Stimulated activated CD8-positive, alpha-beta memory T cell treated with anti-CD3 and anti-CD28 coated beads, Interleukin-15, amount 100 ng/mL, for 48 hours (primary cell): ENCODE measurements at places on chromosomes 2 and 18.

DNA sequence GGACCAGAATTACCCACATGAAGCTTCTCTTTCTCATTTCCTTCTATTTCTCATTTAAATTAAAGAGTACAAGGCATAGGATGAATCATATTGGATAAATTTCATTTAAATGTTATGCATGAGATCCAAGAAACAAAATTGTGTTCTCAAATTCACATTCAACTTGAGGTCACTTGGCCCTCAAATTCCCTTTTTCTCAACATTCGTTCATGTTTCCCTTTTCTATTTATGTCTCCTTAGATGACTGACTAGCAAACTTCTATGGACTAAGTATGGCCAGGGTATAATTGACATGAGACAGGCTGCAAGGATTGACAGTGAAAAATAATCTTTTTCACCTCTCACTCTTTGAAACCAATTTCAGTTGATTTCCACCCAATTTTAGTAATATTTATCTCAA, 4.0 kb upstream of the LDLRAD4 start:
- no peak for DNase-seq

DNA sequence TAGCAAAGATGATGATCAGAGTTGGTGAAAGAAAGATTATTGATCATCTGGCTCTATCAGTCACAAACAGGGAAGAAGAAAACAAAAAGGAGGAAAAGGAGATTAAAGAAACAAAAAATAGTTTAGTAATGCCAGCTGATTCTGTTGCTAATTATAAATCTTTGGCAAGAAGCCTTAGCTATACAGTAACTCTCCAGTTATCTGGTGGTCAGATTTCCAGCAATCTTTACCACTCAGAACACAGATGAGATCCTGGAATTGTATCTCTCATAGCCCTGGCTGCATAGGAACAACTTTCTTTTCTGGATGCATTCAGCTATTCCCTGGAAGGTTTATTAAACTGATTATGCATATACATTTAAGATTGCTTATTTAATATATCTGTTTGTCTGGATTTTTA, 256.8 kb upstream of the ZEB2 start:
- no peak for DNase-seq

GRCh38 chr2:9975328-9975727, 23.8 kb downstream of the GRHL1 start:
- DNase-seq = no peak

DNA sequence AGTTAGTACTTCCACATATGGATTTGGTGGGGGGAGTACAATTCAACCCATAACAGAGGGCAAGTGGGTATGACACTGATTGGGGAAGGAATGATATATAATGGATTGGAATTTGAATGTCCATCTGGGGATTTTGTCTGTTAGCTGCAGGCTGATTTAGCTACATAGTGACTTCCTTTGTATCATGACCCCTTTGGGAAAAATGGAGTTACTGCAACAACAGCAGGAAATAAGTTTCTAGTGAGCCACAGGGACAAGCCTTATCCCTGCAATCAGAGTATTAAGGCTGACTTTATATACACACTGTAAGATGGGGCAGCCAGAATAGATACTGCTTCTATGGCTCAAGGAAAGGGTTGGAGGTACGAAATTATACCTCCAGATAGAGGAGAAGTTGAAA, 404.4 kb upstream of the MEIS1 start:
- no peak for DNase-seq

GRCh38 chr2:111202266-111203040, 81.7 kb downstream of the BCL2L11 start:
- DNase-seq = no peak

DNA sequence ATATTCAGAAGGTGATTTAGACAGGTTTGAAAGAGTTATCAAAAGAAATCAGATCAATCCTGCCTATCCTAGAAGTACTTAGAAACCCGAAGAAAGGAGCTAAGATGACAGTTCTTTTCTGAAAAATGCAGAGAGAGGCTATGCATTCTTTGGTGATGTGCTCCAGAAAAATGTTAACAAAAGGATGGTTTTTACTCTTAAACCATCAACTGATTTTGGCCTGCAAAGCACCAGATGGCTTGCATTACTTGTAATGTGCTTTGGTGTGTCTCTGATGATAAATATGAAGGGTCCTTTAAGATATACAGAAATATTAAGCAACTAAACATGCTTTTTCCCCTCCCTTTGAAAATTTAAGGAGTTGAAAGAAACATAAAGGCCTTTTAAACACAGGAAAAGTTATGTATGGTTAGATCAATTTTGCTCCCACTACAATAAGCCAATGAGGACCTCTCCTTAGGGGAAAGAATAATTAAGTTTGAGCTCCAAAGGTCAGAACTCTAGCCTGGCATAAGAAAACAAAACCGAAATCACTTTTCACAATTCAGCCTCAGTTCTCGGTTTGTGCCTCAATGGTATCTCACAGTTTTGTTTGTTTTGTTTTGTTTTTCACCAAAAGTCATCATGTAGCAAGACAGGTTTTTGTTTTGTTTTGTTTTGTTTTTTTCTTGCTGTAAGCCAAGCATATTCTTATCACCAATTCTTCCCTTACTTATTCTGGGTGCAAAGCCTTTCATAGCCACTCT, 302.4 kb upstream of the NT5C1B start:
- no peak for DNase-seq

- DNase-seq = no peak
These were observed 195.3 kb upstream of the MEIS1 start for GRCh38 chr2:66239655-66240054.

DNA sequence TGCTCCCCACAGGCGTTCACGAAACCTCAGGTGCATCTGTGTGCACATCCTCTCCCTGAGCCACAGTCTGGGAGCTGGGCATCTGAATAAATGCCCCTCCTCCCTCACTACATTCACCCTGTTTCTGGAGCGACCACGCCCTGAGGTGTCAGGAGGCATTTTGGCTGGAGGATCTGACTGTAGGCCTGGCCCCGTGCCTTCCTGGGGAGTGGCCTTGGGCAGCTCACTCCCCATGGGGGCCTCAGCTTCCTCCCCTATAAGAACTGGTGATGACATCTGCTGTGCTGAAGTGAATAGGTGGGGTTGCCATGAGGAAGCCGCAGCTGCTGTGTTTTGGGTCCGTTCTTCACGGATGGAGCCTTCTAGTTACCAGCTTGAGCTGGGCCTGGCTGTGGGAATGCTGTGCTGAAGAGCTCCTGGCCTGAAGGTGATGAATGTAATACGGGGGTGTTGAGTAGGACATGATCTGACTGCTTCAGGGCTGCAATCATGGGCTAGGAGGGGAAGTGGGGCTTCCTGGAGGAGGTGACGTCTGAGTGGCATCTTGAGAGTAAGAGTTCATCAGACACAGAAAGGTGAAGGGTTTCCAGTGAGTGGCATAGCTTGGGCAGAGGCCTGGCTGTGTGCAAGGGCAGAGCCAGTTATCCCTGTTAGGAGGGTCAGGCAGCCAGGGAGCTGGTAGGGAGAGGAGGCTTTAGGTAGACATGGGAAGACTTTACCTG, 58.2 kb downstream of the GLI2 start:
- DNase-seq = no peak

DNA sequence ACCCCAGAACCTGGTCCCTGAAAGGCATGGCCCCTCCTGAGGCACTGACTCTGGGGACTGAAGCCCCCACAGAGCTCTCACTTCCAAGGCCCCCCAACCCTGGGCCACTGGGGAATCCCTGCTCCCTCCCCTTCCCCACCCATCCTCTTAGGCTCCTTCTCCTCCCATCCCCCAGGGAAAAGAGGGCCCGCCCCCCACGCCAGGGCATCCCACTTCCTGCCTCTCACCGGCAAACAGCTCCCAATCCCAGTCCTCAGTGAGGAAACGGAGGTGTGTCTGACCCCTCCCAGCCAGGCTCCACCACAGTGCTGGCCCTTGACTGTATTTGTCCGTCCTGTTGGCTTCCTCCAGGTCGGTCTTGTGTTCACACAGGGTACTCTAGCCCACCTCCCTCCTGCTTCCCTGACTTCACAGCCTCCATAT, 35.0 kb upstream of the PTMA start:
- DNase-seq = no peak

- no peak for DNase-seq
These were observed 678 bp upstream of the ZNF24 start for GRCh38 chr18:35344736-35345459.

GRCh38 chr2:71700041-71700657, 246.8 kb downstream of the DYSF start:
- no peak for DNase-seq

DNA sequence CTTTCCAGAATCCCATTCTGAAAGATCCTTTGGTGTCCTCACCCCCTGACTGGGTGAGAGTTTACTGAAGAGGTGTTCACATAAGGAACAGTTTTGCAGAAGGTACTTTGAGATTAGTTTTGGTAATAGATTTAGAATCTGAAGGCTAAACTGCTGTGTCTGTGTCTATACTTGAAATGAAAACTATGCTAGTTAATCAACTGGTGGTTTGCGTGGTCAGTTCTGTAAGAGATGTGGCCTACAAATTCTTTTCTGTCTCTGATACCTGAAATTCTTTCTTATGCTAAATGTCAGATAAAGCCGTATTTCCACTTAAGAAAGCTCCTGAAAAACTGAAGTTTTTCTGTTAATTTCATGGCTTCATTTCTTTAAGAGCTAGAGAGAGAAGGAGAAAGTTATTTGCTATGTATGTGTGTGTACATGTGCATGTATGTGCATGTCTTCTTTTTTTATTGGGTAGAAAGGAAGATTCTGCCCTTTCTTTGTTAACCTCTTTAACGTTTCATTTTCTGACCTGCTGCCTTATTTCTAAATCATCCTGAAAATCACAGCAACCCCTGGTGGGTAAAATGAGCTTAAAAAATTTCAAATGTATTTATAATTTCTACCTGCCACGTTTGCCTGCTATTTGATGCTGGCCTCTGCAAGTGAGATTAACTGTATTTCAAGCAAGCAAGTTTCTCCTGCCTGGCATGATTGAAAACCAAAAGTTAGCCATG, 552.0 kb upstream of the NRP2 start:
- no peak for DNase-seq

DNA sequence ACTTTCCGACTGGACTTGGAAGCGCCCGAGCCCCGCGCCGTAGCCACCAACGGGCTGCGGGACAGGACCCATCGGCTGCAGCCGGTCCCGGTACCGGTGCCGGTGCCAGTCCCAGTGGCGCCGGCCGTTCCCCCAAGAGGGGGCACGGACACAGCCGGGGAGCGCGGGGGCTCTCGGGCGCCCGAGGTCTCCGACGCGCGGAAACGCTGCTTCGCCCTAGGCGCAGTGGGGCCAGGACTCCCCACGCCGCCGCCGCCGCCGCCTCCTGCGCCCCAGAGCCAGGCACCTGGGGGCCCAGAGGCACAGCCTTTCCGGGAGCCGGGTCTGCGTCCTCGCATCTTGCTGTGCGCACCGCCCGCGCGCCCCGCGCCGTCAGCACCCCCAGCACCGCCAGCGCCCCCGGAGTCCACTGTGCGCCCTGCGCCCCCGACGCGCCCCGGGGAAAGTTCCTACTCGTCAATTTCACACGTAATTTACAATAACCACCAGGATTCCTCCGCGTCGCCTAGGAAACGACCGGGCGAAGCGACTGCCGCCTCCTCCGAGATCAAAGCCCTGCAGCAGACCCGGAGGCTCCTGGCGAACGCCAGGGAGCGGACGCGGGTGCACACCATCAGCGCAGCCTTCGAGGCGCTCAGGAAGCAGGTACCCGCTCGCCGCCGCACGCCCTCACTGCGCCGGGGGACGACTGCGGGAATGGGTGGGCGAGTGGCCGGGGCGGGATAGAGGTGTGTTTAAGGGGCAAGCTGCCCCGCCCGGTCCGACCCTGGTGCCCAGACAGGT, 713 bp downstream of the ATOH8 start:
- DNase-seq = peak; percentile 16

- no peak for DNase-seq
These were observed 29.3 kb downstream of the FEZ2 start for GRCh38 chr2:36568516-36569246.

DNA sequence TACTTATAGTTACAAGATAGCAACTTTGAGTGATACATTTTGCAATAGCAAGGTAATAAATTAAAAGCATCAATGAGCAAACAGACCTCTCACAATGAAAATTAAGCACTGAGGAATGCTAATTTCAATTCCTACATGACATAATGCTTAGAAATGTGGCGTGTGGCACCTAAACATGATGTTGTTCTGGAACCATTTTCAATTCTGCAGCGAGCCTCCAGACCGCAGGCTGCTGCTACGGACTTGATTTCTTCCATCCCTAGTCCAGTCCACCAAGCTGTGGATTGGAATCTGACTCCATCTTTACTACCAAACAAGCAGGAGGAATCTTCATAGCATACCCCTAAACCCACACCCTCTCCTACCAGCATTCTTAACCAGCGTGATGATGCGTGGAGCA, 58.7 kb upstream of the ZNF397 start:
- no peak for DNase-seq

DNA sequence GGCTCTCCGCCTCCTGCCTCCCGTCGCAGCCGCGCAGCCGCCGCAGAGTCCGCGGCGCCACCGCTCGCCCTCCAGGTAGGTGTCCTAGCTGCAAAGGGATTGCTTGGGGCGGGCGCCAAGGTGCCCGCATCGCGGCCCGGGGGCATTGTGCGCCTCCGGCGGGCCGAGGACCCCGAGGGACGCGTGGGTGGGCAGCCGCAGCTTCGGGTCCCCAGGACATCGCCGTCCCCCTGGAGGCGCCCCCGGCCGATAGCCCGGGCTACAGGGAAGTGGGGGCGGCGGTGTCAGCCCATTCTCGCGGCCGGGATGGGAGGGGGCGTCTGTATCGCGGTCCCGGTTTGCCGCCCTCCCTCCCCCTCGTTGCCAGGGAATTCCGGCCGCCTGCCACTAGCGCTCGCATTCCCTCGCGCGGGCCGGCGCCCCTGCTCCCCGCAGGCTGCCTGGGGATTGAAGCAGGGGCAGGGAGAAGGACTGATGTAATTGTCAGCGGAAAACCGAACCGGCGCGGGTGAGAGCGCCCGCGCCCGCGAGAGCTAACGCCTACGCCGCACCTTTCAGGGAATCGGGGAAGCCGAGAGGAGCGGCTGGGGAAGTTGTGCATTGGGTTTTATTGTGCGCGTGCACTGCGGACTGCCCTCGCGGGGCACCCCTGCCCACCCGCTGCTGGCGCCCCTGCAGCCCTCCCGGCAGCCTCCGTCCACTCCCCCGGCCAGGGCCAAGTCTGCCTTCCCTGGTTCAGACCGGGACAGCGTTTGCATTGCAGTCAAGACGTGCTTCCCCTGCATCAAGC, 483 bp downstream of the OSBPL6 start:
- no peak for DNase-seq

DNA sequence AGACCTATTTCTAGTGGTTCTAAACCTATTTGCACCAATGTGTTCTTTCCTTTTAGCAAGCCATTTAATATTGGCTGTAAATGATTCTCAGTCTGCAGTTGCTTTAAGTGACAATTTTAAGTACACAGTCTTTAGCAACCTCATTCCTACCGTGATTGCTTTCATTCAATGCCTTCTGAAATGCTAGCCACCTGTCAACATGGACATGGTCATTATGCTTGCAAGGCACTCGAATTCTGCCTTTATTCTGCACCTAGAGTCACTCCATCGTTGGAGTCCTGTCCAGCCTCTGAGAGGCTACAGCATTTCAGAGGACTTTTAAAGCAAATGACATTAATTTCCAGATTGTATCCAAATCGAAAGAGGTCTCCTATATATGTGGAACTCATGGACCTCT, 115.1 kb downstream of the IRS1 start:
- no peak for DNase-seq

DNA sequence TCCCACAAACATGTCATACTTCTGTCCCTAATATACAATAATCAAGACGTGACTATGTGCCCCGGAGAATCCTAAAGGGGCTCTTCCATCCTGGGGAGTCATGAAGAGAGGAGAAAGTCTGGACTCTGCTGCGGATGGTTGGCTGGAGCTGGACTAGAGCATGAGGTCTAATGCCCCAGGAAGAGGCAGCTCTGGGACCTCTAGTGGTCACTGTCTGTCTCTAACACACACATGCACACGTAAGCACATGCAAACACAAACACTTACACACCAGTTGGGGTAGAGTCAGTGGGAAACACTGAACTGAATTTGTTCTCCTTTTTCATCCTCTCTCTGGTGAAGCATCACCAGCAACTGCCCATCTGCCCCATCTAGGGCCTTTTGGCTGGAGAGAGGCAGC, 271.6 kb downstream of the TDRD15 start:
- no peak for DNase-seq
